ENCODE measurements at places on chromosomes 11 and 22.

DNA sequence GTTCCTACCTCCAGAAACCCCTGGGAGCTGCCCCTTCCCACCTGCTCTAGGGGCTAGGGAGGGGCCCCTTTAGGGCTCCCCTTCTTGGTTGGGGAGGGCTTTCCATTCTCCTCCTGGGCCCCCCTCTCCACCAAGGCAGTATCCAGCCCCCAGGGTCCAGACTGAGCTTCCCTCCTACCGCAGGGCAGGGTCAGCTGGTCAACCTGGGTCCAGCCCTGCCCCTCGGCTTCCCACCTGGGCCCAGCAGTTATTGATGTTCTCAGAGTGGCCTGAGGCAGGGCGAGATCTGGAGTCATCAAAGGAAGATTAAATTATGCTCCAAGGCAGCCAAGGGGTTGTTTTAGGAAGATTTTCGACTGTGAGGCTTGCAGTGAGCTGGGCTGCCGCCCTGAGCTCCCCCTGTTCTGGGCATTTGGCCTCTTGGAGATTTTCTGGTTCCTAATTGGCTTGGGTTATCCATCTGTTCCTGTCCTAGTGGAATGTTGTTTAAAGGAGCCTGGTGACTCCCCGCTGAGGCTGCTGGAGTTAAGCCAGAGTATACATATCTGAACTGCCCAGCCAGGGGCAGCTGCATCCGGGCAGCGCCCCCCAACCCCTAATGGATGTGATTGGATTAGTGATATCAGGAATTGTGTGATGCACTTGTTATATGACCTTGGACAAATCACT lies 1.8 kb upstream of the SLC22A8 start:
- DNase-seq, result no peak

DNA sequence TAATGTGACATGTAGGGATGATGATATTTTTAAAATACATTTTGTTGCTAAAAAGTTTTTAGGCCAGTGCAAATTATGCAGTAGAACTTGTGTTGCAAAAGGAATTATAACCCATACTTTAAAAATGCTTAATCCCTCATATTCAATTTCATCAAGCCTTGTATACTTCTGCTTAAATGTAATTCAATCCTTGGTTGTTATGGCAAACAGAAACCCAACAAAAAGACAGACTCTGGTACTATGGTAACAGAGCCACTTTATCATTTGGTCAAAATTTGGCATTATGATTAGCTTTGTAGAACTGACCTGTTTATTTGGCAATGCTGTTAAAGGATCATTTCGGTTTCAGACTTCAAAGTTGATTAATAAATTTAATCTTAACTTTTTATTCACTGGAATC lies 284.8 kb downstream of the TMEM135 start:
- no peak for DNase-seq

- no peak for DNase-seq
These were observed 416.7 kb upstream of the CHORDC1 start for GRCh38 chr11:90639461-90639993.

- DNase-seq, result no peak
These were observed 11.3 kb upstream of the MS4A7 start for GRCh38 chr11:60367009-60367408.

GRCh38 chr11:41267451-41267850 lies 192.0 kb downstream of the LRRC4C start:
- no peak for DNase-seq

DNA sequence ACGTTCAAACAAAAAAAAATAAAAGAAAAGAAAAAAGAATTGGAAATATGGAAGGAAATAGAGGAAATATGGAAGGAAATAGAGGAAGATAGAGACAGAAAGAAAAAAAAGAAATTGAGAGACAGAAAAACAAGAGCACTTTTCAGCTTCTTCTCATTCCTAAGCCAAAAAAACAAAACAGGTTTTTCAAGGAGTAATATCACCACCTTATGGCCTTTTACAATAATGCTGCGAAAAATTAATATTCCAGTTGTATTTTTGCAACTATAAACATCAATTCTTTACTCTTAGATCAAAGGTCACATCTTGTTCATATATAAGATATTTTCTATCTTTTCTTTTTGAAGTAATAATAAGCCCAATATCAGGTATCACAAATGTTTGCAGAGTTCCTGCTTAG lies 328.3 kb downstream of the FAT3 start:
- no peak for DNase-seq

DNA sequence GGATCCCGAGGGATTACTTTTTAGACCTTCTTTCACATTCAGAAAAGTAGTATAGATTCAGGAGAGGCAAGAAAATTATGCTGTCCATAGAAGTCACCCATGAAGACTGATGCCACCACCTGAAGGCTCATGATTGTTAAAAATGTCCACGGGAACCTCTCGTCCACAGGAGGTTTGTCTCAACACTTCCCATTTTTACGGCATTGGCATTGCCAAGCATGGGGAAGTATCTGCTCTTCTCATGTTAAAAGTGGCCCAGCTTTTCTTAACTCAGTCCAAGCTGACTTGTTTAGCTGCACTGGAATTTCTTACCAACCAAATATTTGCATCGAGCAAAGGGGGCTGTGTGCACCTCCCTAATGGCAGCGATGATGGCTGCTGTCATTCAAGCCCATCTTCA lies 9.6 kb downstream of the CDPF1 start:
- no peak for DNase-seq

DNA sequence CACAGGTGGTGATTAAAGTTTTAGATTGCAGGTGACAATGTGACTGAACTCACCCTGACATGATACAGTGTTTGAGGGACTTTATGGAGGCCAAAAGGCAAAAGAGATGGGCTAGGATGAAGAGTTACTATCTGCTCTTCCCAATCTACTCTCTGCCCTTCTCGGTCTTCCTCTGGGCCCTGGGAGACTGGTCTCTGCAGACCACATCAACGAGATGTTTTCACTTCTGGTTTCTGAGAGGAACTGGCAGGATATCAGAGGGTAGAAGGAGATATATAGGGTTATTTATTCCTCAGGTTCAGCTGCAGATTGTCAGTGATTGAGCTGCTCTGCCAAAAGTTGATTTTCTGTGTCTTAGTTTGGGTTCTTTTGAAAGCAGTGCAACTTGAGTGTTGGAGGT lies 32.4 kb upstream of the CD44 start:
- DNase-seq, result no peak

DNA sequence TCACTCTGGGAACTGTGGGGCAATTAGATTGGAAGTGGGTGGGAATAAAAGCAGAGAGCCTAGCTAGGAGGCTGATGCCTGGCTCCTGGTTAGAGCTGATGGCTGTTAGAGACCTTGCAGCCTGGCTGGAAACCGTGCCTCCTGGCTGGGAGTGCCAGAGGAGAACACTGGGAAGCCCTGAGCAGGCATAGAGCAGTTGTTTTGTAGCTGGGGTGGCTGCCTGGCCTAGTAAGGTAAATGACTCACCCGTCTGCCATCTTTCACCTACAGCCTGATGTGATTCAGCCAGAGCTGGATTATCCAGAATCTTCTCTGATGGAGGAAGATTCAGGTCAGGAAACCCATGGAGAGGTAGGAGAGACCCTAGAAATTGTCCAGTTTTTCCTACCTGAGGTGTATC lies 6.1 kb downstream of the UQCR10 start:
- DNase-seq, result no peak

DNA sequence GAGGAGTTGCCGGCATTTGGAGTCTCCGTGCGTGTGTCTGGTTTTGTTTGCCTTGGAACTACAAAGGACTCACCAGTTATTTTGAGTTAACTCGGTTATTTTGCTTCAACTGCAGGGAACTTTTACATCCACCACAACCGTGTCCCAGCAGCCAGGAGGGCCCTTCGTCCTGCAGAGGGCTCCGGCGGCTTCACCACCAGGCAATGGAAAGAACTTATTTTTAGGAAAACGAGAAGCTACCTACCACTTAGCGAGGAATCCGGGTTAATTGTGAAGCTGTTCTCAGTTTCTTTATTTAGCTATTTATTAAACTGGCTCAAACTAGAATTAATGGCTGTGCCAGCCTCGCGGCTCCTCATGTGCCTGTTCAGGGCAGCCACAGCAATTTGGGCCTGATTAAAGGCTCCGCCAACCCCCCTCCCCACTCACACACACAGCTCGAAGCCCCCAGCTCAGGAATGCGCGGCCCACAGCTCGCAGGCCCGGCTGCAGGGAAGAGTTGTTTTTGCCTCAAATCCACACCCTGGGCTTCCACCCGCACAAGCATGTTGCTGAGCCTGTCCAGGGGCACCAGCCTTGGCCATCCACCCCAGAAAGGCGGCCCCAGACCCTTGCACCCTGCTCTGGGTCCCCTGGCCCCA lies 55.9 kb upstream of the FGF3 start:
- no peak for DNase-seq

DNA sequence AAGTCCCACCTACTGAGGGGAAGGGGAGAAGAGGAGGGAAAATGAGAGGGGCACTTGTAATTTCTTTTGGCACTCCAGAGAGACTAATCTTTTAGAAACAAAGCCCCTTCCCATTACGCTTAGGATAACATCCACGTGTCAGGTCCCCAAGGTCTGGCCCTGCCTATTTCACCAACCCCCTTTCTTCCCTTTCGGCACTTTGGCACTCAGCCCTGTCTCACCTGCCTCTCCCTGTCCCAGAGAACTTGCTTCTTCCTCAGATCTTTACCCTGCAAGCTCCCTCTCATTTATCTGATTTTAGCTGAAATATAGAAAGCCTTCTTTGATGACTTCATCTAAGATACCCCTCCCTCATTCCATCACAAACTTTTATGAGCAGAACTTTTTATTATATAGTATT lies 55.5 kb downstream of the RASSF10 start:
- no peak for DNase-seq

- DNase-seq, result no peak
These were observed 878.5 kb upstream of the LRRC4C start for GRCh38 chr11:42337786-42338455.

GRCh38 chr22:49185312-49185969 lies 642.2 kb downstream of the BRD1 start:
- DNase-seq, result no peak

DNA sequence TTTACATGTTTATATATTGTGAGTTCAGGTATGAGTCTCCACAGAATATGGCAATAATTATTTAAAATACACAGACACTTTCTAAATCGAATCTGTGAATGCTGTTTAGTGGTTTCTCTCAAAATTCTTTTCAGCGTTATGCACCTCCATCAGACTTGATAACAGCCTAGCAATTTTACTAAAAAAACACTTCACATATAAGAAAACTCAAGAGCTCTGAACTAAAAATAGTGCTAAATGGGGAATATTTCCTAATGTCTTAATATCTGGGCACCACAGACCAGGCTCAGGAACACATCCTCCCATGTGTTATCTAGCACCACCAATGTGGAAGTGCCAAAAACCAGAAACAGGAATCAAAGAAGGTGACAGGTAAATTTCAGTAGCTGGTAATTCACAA lies 47.9 kb downstream of the ARHGAP32 start:
- DNase-seq, result no peak
